ENCODE measurements at places on chromosomes 5 and 9.

GRCh38 chr9:89555451-89556375 lies 49.1 kb upstream of the GADD45G start:
- H3K27ac ChIP-seq: peak overlapping the region; percentile 57
- no peaks in the 10 kb centered on the region for H3K36me3 ChIP-seq
- DNase-seq: no peak
- no peak overlapping the region for H3K4me3 ChIP-seq
- H3K27me3 ChIP-seq: peaks cover 3% of the 10 kb centered on the region

DNA sequence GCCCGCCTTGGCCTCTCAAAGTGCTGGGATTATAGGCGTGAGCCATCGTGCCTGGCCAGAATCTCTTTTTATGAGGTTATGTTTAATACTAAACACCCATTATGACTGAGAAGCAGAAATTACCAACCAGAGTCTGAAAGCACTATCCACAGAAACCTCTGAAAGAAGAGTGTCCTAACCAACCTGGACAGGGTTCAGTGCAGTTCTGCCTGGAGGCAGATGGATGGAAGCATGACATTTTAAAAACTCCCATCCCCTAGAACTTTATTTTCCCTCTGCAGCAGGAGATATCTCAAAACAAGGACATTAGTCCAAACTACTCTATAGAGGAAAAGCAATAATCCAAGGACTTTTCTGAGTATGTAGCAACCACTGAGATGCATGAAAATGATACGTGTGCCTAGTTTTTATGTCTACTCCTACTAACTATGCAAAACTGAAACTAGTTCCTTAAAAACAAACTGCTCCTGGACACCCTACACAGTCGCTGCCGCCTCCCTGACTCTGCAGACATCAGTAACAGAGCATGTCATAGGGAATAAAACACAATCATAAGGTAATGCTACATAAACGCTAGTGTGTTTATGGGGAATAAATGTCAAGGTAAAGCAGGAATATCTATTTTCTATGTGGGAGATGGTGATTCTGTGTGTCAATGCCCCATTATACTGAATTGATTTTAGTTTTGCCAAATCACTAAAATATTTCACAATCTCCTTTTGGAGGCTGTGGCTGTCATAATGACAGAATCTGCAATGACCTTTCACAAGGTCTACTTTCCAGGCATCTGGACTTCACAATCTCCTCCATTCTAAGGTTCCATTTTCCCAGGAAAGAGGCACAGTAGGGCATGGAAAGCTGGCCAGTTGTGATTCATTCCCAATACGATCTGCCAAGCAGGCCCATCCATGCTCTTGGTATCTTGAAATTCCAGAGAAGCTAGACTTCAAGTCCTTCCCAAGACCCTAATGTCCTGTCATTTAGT lies 122.8 kb downstream of the SIL1 start:
- no peaks in the 10 kb centered on the region for H3K36me3 ChIP-seq
- DNase-seq: no peak
- H3K4me1 ChIP-seq: no peaks in the 10 kb centered on the region
- H3K4me3 ChIP-seq: no peak overlapping the region

DNA sequence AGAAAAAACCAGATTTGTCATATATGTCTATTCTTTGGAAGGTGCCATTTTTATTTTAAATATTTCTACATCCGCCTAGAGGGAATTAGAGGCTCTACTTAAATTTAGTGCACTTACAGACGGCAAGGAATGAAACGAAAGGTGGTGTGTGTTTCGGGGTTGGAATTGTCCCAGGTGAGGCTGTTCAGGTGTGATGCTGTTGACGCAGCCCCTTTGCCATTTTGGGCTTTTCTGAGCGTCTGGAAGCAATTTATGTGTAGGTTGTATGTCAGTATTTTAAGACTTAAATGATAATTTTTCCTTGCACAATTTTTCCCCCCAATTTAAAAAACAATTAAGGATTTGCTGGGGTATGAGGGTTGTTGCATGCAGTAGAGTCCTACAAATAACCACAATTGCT lies 2.0 kb downstream of the TENT4A start:
- H3K27me3 ChIP-seq: peaks cover 21% of the 10 kb centered on the region
- DNase-seq: no peak
- H3K36me3 ChIP-seq: no peaks in the 10 kb centered on the region
- H3K4me1 ChIP-seq: peaks cover 20% of the 10 kb centered on the region
- peak overlapping the region; percentile 92 for H3K4me3 ChIP-seq
- H3K27ac ChIP-seq: no peak overlapping the region

DNA sequence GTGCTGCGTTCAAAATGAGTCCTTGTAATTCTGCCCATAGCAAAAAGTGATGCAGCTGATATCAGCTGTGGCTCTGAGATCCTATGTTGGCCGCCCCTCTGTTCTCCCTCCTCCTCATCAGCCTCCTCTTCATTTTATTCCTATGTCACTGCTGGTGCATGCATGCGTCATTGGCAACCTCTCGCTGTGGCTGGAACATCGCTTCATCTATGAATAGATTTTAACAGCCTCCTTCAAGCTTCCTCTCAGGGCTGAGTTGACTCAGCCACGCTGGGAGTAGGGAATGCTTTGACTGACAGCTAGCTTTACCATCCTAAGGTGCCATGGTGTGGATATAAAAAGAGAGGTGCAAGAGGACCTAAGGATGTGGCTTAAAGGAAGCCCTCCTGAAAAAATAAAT lies 303.5 kb downstream of the PLK2 start:
- H3K27ac ChIP-seq: no peak overlapping the region
- H3K4me3 ChIP-seq: no peak overlapping the region
- H3K27me3 ChIP-seq: no peaks in the 10 kb centered on the region

DNA sequence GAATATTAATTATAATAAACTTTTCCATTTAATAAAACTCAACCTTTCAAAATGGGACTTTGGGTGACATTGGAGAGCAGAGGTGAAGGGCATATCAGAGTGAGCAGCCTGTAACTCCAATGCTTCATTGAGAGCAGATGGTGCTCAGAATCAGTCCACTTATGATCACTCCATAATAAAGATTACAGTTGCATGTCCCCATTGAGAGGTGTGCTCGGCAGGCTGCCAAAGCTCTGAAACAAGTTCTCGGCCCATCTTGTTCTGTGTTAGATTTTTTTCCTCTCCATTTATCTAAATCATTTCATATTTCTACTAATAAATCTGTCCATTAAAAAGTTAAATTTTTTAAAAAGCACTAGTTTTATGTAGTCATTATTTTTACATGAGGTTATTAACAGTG lies 1786.4 kb upstream of the WWC1 start:
- no peak for DNase-seq
- no peak overlapping the region for H3K4me3 ChIP-seq
- H3K4me1 ChIP-seq: no peaks in the 10 kb centered on the region
- no peaks in the 10 kb centered on the region for H3K27me3 ChIP-seq

DNA sequence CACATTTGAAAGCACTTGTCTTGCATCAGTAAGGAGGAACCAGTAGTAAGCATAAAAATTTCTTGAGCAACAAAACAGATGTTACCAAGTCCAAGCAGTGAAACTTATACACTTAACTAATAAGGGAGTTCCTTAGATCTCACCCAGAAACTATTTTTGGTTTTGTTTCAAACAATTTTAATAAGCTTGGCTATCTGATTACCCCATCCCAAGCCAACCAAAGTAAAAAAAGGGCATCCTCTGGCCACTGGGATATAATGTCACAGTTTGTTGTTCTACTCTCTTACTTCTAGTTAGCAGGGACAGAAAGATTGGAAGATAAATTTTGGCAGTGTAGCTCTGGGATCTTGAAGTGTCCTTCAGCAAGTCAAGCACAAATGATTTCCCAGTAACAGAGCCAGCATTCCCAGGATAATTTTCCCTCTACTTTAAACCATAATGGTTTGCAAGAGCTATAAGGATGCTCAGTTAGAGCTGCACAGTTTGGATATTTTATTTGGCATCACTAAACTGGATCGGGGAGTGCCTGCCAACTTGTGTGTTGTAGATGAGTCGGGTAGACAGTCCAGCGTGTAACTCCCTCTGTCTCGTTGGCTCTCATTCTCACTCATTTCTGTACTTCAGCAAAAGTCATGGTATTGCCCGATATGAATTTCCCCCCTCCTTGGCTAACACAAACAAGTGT lies 161.9 kb upstream of the HMHB1 start:
- DNase-seq: no peak
- no peaks in the 10 kb centered on the region for H3K36me3 ChIP-seq
- no peaks in the 10 kb centered on the region for H3K4me1 ChIP-seq
- H3K27me3 ChIP-seq: no peaks in the 10 kb centered on the region
- H3K4me3 ChIP-seq: no peak overlapping the region
- H3K27ac ChIP-seq: no peak overlapping the region

- no peak overlapping the region for H3K27ac ChIP-seq
- peaks cover 2% of the 10 kb centered on the region for H3K27me3 ChIP-seq
- peaks cover 10% of the 10 kb centered on the region for H3K4me1 ChIP-seq
- no peak overlapping the region for H3K4me3 ChIP-seq
- DNase-seq: no peak
- no peaks in the 10 kb centered on the region for H3K36me3 ChIP-seq
Measured at GRCh38 chr5:69074664-69075521, 18.9 kb upstream of the SLC30A5 start.

- H3K4me3 ChIP-seq: no peak overlapping the region
- DNase-seq: no peak
- H3K36me3 ChIP-seq: peaks cover 4% of the 10 kb centered on the region
- peaks cover 13% of the 10 kb centered on the region for H3K4me1 ChIP-seq
Measured at GRCh38 chr9:89405826-89406225, 87.5 kb downstream of the SECISBP2 start.

GRCh38 chr9:77433675-77434445 lies 214.3 kb downstream of the GNA14 start:
- H3K27me3 ChIP-seq: peaks cover 3% of the 10 kb centered on the region
- no peaks in the 10 kb centered on the region for H3K36me3 ChIP-seq
- peaks cover 8% of the 10 kb centered on the region for H3K4me1 ChIP-seq
- H3K4me3 ChIP-seq: no peak overlapping the region
- peak; percentile 57 for DNase-seq

- H3K27me3 ChIP-seq: peaks cover 4% of the 10 kb centered on the region
- DNase-seq: no peak
- peak overlapping the region; percentile 32 for H3K27ac ChIP-seq
- H3K4me3 ChIP-seq: no peak overlapping the region
- H3K36me3 ChIP-seq: no peaks in the 10 kb centered on the region
- peaks cover 53% of the 10 kb centered on the region for H3K4me1 ChIP-seq
Measured at GRCh38 chr5:111135946-111136345, 43.8 kb downstream of the WDR36 start.

DNA sequence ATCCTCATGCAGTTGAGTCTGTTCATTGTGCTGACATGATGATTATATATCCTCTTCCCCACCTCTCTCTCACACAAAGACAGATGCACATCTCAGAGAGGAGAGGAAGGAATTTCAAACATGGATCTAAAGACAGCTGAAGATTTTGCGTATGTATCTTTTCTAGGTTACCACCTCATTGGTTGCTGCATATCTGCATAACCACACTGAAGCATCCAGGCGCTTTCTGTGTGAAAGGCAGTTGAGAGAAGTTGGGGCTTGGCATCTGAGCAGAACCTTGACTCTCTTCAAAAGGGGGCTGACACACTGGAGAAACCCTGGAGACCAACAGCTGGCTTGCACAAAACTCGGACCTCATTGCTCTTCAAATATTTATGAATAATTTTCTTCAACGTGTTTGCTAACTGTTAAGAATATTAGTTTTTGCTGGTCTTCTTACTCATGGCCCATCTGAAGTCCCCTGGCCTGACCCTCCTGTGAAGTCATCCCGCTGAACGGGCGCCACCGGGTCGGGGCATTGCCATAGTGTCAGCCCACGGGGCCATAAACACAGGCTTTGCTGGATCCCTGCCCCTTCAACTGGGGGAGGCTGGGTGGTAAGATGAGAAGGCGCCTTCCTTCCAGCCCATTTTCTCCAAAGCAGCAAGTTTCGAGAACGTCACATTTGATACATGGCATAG lies 593.2 kb upstream of the CLINT1 start:
- H3K36me3 ChIP-seq: no peaks in the 10 kb centered on the region
- H3K4me3 ChIP-seq: no peak overlapping the region
- H3K4me1 ChIP-seq: peaks cover 4% of the 10 kb centered on the region
- no peaks in the 10 kb centered on the region for H3K27me3 ChIP-seq

DNA sequence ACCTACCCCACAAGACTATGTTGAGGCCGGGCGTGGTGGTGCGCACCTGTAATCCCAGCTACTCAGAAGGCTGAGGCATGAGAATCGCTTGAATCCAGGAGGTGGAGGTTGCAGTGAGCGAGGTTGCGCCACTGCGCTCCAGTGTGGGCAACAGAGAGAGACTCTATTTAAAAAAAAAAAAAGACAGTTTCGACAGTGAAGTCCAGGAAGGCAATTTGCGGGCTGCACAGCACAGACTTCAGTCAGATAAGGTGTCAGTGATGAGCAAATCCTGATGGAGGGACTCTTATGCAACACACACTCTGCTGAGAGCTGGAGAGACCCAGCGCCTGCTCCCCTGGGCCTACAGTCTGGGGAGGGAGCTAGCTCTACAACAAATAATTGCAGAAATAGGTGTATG lies 14.2 kb downstream of the CCNJL start:
- peaks cover 12% of the 10 kb centered on the region for H3K27me3 ChIP-seq
- no peak for DNase-seq
- H3K4me3 ChIP-seq: no peak overlapping the region
- H3K36me3 ChIP-seq: peaks cover 36% of the 10 kb centered on the region

GRCh38 chr9:4792054-4792571 lies 631 bp upstream of the RCL1 start:
- H3K27me3 ChIP-seq: peaks cover 1% of the 10 kb centered on the region
- peak overlapping the region; percentile 87 for H3K4me3 ChIP-seq
- peak; percentile 15 for DNase-seq
- peaks cover 7% of the 10 kb centered on the region for H3K4me1 ChIP-seq
- H3K27ac ChIP-seq: peak overlapping the region; percentile 25
- no peaks in the 10 kb centered on the region for H3K36me3 ChIP-seq

DNA sequence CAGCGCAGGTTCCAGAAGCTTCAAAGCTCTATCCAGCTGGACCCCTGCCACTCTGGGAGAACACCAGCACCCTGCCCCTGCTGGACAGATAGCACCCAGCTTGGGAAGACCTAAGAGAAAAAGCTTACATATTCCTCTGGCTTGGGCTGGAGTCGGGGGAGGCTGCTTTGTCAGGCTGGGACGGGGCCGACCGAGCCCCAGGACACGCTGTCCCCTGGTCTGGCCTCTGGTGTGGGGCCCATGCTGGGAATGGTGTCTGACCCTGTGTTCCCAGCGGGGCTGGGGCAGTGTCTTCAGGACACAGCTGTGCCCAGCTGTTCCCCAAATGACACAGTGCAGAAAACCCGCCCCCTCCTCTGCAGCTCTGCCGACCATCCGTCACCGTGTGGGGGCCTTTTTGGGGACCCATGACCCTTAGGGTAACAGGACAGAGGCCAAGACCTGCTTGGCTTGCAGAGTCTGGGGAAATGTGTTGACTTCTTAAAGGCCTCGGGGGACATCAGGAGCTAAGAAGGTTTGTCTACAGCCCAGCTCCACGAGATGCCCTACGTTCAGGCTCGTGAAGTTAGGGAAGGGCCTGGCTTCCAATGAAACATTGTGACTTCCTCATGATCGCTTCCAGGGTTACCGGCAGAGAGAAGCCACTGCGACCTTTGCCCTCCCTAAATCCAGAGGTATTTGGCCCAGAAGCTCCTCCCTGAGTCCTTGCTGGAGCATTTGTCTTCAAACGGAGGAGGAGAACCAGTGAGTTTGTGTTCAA lies 20.4 kb upstream of the SLC2A6 start:
- no peaks in the 10 kb centered on the region for H3K36me3 ChIP-seq
- no peak for DNase-seq
- H3K4me3 ChIP-seq: no peak overlapping the region
- peaks cover 8% of the 10 kb centered on the region for H3K27me3 ChIP-seq

- no peak overlapping the region for H3K27ac ChIP-seq
- H3K36me3 ChIP-seq: no peaks in the 10 kb centered on the region
- no peaks in the 10 kb centered on the region for H3K27me3 ChIP-seq
- DNase-seq: no peak
- no peaks in the 10 kb centered on the region for H3K4me1 ChIP-seq
Measured at GRCh38 chr9:13750061-13750460, 470.6 kb upstream of the MPDZ start.

GRCh38 chr5:154520861-154521453 lies 42.9 kb upstream of the HAND1 start:
- H3K36me3 ChIP-seq: no peaks in the 10 kb centered on the region
- H3K4me1 ChIP-seq: peaks cover 10% of the 10 kb centered on the region
- peak; percentile 68 for DNase-seq
- no peak overlapping the region for H3K4me3 ChIP-seq
- H3K27me3 ChIP-seq: peaks cover 2% of the 10 kb centered on the region
